ENCODE measurements at places on chromosomes 3 and 15.

DNA sequence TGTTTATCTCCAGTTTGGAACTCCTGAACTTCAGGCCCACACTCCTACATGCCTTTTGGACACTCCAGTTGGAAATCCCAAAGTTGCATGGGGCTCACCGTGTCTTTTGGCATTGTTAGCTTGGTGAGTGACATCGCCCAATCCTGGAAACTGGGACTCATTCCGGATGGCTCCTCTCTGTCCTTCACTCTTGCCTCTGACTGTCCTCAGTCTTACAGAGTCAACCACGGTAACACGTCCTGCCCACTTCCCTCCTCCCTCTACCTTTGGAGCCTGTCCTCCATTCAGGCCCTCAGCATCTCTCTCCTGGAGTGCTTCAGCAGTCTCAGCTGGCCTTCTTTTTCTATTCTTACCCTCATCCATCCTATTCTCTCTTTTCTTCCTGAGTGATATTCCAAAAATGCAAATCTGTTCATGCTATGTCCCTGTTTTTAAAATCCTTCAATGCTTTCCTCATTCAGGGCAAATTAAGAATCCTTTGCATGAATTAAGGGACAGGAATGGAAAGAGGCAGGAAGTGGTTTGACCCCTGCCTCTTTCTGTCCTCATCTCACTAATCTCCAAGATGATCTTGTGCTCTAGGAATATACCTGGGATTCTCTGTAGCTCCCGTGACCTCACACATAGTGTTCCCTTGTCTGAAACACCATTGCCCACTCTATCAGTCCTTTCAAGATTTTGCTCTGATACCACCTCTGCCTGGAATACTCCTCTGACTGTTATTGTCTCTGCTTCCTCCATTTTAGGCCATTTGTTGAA is 42.5 kb downstream of the LPP start:
- DNase-seq = no peak

DNA sequence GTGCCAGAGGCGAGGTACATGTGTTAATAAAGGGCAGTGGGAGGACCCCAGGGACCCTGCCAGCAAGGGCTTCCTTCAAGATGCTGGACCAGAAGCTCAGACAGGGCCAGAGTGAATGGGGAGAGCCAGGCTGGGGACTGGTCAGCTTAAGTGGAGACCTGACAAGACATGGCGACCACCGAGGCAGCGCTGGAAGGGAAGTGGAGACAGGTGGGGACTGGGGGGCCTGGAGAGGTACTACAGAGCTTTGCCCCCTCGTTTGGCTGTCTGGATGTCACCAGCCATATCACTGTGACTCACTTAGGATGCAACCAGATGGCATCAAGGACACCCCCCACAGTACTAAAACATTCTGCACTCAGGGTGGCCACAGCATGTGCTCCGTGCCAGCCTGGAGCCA is 97.9 kb downstream of the ADCY5 start:
- no peak for DNase-seq

DNA sequence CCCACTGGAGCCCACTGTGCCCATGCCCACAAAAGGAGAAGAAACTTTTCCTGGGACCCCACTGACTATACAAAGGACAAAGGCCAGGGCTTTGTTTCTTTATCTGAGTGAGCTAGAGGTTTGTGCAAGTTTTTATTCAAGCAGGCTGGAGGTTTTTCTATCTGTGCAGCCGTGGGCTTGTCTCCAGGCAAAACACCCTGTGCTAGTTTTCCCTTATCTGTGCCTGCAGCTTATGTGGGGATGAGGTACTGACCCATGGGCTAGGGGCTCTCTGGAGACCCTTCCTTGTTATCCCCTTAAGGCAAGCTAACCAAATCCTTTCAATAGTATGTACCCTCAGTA is 545.5 kb downstream of the ZPLD1 start:
- no peak for DNase-seq

- no peak for DNase-seq
These were observed 13.1 kb upstream of the ZBTB38 start for GRCh38 chr3:141355242-141355641.

- DNase-seq = no peak
These were observed 9.1 kb upstream of the C3orf22 start for GRCh38 chr3:126567696-126568438.

GRCh38 chr3:170740726-170741591 is 129.0 kb downstream of the RPL22L1 start:
- no peak for DNase-seq
